ENCODE measurements at places on chromosomes 13 and 19.

- no peak for DNase-seq
These were observed 53.0 kb downstream of the GGACT start for GRCh38 chr13:100535426-100536135.

- DNase-seq = no peak
These were observed 492.6 kb downstream of the RFC3 start for GRCh38 chr13:34310539-34310938.

DNA sequence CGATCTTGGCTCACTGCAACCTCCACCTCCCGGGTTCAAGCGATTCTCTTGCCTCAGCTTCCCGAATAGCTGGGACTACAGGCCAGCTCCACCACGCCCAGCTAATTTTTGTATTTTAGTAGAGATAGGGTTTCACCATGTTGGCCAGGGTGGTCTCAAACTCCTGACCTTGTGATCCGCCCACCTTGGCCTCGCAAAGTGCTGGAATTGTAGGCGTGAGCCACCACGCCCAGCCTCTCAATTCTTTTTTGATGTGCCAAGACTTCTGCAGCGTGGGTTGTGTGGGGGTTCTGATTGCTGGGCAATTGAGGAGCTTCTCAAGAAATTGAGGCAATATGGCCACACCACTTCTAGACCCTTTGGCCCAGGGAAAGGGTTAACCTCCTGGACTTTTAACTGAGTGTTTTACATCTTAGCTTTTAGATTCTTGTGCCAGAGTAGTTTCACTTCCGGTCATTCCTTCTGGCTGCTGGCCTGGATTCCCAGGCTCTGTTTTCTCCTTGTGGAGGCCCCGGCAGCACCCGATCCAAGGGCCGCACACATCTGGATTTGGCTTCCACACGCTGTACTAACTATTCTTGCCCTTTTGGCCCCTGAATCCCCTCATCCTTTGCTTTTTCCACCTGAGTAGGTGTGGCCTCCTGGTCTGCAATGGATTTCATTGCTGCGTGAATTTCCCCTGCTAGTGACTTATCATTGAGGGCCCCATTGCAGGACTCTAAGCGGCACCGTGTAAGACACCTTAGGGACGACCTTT, 14.7 kb downstream of the SMARCA4 start:
- no peak for DNase-seq

DNA sequence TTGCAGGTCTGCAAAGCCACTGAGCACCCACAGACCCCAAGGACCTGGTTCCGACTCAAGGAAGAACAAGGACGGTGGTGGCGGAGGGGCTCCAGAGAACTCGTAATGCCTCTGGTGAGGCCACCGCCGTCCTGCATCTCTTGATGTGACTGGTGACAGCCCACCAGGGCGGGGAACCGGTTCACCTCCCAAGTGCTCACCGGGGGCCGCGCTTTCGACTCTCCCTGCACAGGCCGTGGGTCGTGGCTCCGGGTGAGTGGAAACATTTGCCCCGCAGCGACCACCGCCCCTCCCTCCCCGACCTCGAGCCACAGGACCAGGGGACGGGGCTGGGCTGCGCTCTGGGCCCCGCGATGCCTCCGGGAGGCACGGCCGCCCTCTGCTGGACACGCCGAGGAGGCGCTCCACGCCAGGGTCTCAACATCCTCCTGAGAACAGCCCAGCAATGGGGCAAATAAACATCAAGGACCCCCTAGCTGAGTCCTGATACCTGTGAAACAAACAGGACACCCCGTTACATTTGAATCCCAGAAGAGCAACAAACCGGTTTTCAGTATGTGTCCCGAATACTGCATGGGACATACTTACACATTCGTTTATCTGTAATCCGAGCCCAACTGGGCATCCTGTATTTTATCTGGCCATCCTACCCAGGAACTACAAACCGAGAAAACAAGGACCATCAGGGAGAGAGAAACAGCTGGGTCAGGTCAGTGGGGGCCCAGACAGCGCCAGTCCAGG, 3.9 kb upstream of the PLPP2 start:
- peak; percentile 21 for DNase-seq

DNA sequence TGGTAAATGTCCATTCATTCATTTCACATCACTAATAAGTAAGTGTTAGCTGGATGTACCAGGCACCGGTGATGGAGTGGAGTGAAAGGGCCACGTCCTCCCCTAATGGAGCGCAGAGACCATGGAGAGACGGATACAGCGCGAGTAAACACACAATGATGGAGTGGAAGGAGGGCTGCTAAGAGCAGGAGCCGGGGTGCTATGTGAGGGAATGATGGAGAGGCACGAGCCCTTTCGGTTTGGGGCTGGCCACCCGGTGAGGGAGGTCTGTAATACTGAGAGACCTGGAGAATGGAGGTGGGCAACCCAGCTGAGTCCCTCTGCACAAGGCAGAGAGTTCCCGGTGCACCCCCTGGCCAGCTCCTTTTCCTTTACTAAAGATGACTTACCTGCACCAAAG, 53.7 kb downstream of the PEPD start:
- DNase-seq = no peak

GRCh38 chr13:29496241-29496712, 99.2 kb downstream of the SLC7A1 start:
- no peak for DNase-seq

DNA sequence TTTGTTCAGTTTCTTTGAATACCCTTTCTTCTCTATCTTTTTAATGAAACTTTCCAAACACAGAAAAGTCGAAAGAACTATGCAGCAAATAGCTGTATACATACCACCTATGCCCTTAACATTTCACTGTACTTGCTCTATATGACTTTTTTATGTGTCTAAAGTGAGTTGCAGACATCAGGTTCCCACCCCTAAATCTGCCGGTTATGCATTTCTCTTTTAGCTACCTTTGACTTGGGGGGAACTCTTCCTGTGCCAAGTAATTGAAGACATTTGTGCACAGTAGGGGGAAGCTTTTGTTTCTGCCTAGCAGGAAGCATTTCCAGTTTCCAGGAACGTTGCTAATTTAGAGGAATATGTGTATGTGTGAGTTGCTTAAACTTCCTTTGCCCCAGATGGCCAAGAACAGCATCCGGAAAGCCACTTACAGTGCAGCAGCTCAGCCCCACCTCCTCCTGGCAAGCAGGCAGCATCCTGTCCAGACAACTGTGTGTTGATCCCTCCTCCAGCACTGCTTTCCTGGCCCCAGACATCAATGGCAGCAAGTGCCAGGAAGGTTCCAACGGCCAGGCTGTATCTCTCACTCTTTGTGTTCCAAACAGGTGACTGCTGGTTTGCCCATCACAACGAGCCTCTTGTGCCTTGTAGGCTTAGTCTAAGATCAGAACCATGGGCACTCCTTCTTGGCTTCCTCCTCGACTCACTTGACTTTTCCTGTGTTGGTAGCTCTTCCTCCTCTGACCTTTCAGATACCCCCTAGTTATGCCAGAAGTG, 14.7 kb upstream of the GRAMD1A start:
- no peak for DNase-seq

GRCh38 chr19:50461066-50461875, 15.0 kb upstream of the EMC10 start:
- peak; percentile 29 for DNase-seq

DNA sequence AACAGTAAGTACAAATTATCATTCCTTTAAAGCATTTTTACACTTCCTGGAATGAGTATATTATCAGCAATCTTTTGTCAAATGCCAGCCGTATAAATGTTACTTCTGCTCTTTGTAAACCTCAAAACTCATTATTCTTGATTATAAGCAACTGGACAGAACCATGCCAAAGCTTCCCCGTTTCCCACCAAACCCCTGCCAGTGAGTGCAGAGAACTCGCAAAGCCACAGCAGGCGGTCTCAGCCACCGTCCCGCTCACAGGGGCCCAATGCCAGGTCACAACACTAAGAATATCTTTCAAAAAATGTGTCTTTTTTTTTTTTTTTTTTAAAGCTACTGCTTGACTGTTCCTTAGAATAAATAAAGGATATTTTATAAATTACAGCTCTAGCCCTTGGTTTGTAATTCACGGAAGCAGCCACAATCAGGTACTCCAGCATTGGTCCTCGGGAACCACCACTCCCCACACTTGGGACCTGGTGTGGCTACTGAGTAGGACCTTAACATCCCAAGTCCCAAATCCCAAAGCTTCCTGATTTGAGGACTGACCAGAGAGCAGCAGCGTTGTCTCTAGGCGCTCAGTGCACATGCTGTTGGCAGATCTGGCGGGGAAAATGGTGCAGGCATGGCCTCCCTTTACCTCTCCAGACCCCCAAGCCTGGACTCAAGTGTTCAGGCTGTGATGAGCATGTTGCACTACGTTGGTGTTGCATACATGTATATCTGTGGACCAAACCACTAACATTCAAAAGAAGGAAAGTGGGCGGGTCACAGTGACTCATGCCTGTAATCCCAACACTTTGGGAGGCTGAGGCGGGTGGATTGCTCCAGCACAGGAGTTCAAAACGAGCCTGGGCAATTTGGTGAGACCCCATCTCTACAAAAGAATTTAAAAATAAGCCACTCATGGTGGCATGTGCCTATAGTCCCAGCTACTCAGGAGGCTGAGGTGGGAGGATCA, 19.0 kb downstream of the KCTD15 start:
- DNase-seq = no peak

- no peak for DNase-seq
These were observed 87.1 kb downstream of the ZNF486 start for GRCh38 chr19:20254121-20254520.

DNA sequence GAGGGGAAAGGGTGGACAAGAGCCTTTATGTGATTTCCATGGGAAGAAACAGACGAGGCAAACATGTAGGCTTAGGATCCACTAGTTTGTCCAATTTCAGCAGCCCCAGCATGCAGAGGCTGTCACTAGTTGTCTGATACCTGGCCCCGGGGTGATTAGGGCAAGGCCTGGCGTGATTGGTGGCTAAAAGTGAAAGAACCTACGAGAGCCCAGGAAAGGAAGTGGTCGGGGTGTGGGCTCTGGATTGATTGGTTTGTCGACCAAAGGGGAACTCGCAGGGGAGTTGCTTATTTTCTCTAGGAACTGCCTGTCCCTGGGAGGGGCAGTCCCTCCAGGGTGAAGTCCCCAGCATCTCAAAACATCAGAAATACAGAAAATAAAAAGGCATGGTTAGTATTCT, 64.2 kb upstream of the UQCRFS1 start:
- no peak for DNase-seq

GRCh38 chr13:54387625-54388024, 1359.0 kb downstream of the OLFM4 start:
- DNase-seq = no peak

- no peak for DNase-seq
These were observed 552.5 kb downstream of the TBC1D4 start for GRCh38 chr13:74929436-74929835.

DNA sequence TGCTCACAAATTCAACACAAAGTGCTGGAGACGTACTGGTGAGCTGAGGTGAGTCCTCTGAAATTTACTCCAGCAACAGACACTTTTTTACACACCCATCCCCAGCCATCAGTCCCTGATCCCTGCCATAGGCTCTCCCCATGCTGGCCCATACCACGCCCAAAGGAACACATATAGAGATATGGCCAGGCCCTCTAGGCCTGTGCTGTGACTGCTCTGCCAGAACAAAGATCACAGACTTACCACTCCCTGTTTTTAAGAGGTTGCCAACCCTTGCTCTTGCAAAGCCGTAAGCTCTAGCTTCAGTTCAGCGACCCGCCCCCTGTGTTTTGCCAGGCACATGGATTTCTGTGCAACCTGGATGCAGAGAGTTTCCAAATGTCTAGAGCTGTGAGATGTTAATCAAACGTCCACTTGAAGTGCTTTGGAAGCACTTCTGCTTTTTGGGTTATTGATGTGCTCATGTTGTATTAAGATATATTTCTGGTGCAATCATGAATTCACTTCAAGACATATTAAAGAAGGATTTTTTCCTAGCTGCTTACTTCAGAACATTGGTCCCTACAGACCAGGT, 59.7 kb downstream of the DLEU7 start:
- no peak for DNase-seq

- DNase-seq = no peak
These were observed 36.4 kb upstream of the IGFL4 start for GRCh38 chr19:46076951-46077814.

- no peak for DNase-seq
These were observed 131.8 kb downstream of the STARD13 start for GRCh38 chr13:33153421-33154404.

GRCh38 chr19:2546128-2547032, 70.5 kb downstream of the GADD45B start:
- no peak for DNase-seq

DNA sequence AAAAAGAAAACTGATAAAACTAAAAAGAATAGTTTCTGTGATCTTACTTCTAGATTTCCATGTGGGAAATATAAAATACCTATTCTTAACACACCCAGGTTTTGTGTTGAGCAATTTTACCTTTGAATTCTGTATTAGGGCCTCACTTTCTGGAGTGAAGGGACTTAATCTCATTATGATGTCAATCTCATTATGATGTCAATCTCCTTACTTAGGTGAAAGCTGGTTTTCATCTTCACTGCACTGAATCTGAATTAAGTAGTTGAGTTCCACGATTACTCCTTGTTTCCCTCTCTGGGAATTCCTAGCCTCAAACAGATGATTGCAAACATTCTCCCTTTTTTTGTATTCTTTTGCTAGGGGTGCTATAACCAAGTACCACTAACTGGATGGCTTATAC, 1367.2 kb downstream of the EFNB2 start:
- no peak for DNase-seq

GRCh38 chr19:51600940-51601580, 29.1 kb downstream of the SIGLEC5 start:
- DNase-seq = no peak
